ENCODE measurements at places on chromosomes 1 and 21.

GRCh38 chr1:218330043-218330623, 15.0 kb upstream of the TGFB2 start:
- DNase-seq: no peak

GRCh38 chr1:19765623-19766022, 34.1 kb downstream of the TMCO4 start:
- no peak for DNase-seq

- no peak for DNase-seq
These were observed 14.3 kb downstream of the SDHB start for GRCh38 chr1:17039522-17039921.

DNA sequence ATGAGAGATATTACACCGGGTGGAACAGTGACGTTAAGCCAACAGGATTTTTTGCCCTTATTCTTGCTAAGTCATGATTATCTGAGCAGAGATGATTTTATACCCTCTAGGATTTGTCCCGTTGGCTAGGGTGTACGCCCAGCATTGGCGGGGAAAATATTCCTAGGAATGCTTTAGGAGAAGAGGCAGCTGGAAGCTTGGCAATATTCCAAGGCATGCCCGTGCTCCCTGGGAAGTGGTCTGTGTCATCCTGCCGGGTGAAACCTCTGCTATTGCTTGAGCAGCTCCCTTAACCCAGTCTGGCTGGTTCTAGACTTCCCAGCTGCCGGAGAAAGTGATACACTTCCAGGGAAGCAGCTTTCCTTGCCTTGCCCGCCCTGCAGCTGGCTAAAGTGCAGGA, 16.2 kb downstream of the CHRNB2 start:
- no peak for DNase-seq

DNA sequence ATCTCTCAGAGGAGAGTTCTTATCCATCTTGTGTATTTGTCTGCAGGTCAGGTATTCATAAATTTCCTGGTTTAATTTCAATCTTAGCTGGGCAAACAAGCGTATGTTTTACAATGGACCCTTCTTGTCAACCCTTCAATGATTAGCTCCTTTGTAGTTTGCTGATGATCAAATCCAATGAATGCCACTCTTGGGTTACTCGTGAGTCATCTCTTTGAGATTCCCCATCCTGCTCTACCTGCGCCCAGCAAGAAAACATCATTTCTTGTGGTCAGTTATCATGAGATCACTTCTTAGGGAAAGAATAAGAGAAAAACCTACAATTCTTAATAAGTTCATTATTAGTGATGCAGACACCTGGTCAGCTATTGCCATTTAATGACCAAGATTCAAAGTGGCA, 572.3 kb upstream of the PKN2 start:
- DNase-seq: no peak

DNA sequence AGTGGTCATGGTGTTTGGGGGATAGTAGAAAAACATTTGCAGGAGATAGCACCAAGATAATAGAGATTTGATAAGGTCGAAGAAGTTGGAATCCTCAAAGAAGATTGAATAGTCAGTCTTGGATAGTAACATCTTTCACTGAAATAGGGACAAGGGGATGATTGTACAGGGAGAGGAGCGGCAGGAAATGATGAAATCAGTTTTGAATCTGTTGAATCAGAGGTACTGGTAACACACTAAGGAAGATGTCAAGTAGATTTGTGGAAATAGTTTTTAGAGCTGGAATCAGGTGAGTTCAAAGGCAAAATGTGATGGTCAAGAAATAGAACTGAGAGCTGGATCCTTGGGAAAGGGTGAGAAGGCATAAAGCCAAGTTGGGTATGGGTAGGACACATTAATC, 26.5 kb downstream of the CAP1 start:
- DNase-seq: no peak

GRCh38 chr1:84497631-84498275, 8.4 kb upstream of the SPATA1 start:
- no peak for DNase-seq

GRCh38 chr1:230752407-230752806, 5.2 kb downstream of the CAPN9 start:
- no peak for DNase-seq

DNA sequence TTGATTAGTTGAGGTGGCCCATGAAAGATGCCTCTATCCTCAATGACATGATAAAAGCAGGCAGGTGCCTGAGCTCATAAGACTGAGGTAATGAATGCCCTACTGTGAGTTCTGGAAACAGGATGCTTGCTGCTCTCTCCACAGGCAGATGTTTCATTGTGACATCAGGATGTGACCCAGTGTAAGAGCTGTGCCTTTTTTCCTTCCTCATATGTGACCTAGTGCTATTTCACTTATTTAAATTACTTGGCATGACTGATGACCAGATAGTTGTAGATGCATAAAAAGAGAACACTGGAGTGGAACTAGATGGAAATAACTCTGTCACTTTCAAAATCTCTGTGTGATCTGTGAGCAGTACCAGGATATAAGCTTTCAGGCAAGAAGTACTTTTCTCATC, 31.9 kb downstream of the KIF14 start:
- no peak for DNase-seq

- no peak for DNase-seq
These were observed 22.1 kb downstream of the KCNA2 start for GRCh38 chr1:110584045-110584444.

DNA sequence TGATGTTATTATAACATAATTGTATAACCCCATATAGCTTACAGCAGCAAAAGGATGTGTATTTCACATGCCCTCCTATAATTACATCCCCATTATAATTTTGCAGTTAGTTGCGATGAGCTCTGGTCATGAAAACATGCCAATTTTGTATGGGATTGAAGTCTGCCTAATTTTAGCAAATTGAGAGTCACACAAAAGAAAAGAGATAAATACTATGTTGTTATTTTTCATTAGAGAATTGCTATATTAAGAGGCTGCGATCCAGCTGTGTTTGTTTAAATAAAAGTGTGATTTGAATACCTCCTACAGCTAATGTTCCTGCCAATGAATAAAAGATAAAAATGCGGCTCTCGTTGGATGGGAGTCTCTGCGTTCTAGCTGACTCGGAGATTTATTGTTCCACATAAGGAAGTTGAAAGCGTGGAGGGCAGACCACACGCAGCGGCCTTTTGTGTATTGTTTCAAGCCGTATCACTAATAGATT, 461.0 kb upstream of the NFIA start:
- no peak for DNase-seq

DNA sequence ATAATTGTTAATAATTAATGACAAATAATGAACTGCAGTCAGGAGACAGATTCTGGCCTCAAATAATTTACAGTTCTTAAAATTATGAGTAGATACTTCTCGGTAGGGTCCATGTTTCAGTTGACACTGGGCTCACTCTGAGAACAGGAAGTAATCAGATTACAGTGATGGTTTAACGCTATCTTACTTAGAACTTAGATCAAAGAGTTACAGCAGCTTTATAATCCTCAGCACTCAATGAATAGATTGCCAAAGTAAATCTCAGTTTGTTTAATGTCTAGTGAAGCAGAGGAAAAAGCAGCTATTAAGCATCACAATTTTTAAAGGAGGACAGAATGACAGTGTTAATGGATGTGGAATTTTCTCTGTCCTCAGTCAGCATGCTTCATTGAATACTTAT, 79.6 kb downstream of the PDE4B start:
- no peak for DNase-seq

- no peak for DNase-seq
These were observed 57.6 kb upstream of the JUN start for GRCh38 chr1:58841455-58841854.

DNA sequence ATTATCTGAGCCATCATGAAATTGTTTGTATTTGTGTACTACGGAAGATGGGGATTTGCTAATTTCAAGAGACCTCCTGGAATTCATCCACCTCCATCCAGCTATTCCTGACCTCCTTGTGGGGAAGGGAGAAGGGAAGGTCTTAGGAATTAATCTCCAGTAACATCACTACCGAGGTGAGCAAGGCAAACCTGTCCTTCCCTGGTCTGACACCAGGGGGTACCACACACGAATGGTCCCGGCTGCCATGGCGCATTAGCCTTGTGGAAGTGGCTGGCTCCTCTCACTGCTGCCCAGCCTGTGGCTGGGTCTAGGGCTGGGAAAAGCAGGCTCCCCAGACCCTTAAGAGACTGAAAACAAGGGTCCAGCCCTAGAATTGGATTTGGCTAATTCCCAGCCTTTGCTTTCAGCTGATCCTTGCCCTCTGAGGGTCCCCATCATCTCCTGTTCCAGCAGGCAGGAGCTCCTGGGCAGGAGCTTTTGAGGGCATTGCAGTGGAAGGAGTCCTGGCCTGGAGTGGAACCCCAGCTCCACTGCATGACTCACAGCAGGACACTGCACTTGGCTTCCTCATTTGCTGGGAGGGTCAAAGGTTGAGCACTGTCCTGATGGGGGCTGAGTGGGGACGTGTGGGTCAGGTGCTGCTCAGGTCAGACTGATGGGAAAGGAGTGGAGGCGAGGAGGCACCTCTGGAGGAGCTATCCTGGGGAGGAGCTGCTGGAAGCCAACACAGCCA, 34.8 kb downstream of the RIMS3 start:
- DNase-seq: peak; percentile 53

DNA sequence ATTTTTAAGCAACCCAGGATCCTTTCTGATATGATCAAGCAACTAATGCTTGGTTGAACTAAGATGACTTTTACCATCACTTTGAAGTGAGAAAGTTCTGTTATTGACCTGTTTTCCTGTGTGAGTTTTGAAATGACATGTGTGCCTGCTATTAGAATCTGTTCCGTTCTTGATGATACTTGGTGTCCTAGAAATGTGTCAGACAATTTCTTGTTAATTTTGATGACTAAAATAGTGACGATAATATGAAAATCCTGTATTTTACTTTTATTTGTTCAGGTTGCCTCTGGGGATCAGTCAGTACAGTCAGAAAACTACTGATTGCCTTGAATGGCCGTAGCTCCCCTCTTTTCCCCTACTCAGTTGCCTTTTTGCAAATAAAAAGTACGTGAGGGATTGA, 228.0 kb downstream of the RYR2 start:
- no peak for DNase-seq

GRCh38 chr1:981491-981954, 370 bp downstream of the PERM1 start:
- no peak for DNase-seq

DNA sequence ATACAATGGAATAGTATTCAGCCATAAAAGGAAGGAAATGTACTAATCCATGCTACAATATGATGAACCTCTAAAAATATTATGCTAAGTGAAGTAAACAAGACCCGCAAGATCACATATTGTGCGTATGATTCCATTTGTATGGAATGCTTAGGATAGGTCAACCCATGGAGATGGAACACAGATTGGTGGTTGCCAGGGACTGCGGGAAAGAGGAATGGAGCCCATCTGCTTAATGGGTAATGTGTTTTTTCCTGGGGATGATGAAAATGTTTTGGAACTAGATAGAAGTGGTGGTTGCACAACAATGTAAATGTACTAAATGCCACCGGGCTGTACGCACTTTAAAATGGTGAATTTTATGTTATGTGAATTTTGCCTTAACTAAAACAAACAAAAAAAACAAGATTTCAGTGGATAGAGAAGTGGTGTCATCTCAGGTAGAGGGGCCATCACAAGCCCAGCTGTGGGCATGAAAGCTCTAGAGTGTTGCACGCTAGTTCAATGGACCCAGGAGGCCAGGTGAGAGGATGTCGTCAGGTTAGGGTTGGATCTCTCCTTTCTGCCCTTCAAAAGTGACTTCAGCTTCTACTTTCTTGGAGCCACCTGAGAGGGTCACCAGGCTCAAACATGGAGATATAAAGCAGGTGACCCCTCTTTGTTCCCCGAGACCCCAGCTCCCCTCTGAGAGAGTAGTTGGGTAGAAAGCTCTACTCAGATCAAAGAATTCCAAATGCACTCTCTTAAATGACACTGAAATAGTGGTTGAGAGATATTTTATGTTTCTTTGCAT, 2.5 kb downstream of the C1orf115 start:
- no peak for DNase-seq

DNA sequence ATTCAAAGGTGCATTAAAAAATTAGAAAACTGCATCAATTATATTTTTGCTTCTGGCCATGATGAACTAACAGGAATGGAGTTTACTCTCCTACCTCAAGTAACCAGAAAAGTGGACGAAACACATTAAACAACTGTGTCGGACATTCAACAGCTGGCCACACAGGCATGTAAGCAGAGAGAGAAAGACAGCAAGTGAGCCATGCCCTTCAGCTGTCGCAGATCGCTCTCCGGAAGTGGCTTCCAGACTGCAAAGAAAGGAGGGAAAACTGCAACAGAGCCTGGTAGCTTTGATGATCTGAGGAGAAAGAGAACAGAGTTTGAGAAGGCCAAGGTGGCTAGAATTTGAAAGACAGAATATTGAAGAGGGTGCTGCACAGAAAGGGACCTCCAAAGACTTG, 557.2 kb downstream of the MATN1 start:
- DNase-seq: no peak

DNA sequence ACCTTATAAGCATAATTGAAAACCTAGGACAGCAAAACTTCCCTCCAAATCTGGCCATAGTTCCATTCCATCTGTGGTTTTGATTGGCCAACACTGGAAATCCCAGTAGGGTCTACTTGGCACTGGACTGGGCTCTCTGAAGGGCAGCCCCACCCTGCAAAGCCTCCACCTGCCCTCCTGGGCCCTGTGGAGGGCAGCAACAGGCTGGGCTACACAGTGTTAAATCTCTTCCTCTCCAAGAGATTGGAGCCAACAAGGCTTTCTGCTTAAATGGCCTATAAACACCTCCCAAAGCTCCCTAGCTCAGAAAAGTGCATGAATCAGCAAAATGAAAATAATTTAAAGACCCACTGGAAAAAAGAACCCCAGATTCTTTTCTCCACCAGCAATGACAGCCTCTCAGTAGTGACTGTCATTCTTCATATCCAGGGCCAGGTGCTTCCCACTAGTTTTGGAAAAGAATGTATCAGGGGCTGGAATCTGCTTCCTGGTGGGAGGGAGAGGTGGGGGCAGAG, 58.5 kb downstream of the BEND5 start:
- no peak for DNase-seq

GRCh38 chr1:21638531-21639341, 30.4 kb downstream of the RAP1GAP start:
- no peak for DNase-seq

GRCh38 chr1:245242989-245243388, 88.2 kb downstream of the KIF26B start:
- DNase-seq: no peak

DNA sequence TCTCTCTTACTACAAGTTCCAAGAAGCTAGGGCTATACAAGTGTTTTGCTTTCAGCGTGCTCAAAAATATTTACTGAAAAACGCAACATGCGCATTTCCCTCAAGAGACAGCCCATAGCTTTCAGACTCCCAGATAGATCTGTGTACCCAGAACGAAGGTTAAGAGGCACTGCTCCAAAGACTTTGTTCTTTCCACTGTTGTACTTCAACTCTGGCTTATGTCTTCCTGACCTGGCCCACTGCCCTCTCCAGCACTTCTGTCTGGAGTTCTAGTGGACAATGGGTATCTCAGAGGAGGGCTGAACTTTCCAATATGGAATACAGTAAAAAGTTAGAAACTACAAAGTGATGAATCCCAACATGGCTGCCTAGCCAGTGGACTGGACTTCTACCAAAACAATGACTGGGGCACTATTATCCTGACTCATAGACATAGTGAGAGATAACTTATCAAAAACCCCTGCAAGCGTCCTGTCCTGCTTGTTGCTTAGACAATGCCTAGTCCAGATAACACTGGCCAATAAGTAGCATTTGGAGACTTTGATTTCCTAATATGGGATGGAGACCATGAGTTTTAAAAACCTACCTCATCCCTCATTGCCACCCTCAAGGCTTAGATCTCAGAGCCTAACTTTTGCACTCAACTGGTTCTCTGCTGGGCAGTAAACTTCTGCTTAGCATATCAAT, 8.8 kb upstream of the ADAR start:
- DNase-seq: no peak
